ENCODE measurements at places on chromosomes 4 and X.

- no peak for DNase-seq
Measured at GRCh38 chr4:12439633-12440305, 1011.1 kb upstream of the HS3ST1 start.

GRCh38 chr4:80252427-80252826 lies 14.0 kb upstream of the FGF5 start:
- DNase-seq, result no peak

- no peak for DNase-seq
Measured at GRCh38 chr4:132818091-132818490, 331.0 kb upstream of the PCDH10 start.

DNA sequence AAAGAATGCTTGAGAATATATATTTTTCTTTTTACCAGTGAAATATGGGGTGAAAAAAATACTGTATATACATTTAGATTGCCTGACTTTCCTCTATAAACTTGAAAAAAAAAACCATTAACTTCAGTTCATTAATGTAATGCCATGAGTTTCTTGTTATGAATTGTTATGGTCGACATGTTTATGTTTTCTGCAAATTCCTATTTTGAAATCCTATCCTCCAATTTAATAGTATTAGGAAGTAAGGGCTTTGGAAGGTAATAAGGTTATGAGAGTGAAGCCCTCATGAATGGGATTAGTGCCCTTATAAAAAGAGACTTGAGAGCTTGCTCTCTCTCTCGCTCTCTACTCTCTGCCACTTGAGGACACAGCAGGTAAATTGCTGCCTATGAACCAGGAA lies 211.4 kb downstream of the LDB2 start:
- DNase-seq, result no peak

- no peak for DNase-seq
Measured at GRCh38 chr4:88275516-88275915, 8.8 kb downstream of the PPM1K start.

DNA sequence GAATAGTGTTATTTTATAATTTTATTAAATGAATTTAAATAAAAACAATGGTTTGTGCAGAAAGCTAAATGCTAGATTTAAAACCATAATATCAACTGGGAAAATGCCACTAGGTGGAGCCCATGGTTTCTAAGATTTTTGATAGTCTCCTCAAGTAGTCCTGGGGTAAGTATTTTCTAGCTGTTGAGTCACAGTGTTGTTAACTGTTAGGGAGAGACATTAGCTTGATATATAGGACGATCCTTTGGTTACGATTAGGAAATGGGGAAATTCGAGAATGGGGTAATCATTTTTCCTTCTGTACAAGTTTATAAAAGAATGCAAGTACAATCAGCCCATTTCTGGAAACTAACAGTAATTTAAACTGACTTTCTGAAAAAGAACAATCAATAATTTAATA lies 378.4 kb downstream of the ANKRD50 start:
- no peak for DNase-seq

DNA sequence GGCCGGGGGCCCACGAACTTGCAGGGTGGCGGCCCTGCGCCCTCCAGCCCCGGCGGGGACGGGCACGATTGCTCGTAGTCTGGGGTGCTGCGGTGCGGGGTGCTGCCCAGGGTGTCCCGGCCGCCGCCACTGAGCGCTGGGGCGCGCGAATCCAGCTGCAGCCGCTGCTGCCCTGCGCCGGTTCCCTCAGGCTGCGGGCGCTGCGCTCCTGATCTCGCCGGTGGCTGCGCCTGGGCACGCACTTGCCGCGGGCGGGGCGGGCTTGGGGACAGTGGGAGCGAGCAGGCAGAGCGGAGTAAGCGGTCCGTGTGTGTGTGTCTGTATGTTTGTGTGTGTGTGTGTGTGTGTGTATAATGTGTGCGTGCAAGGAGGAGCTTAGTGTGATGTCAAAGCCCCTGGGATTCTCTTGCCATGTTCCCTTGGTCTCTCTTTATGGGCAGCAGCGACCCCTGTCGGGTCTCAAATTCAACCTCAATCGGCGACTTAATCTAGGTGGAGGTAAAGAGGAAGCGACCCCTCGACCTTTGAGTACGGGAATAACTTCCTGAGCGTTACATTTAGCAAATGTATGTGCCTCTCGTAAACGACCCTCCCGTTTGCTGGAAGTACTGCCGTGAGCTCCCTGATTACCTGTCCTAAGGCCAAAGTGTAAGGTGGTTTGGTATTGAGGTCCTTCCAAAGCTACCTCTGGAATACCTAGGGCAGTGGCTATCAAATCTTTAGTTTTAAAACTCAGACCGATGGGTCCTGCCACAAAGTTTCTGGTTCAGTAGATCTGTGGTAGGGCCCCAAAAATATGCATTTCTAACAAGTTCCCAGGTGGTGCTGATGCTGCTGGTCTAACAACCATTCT lies at the start of gene RNF150:
TSS of gene RNF150 (minus strand) at position 324 of the 853 bp plus-strand sequence.
- peak; percentile 31 for DNase-seq

All from SW 1271 (cell line).